ENCODE measurements at places on chromosomes 1 and 21. TPM values are rescaled to one million over a fixed set of nuclear protein-coding genes. Genes with fewer than 3 reads are reported as not detected.

- H3K4me3 ChIP-seq, result no peak overlapping the region
- no peak for DNase-seq
- H3K4me1 ChIP-seq, result no peaks in the 10 kb centered on the region
- peaks cover 4% of the 10 kb centered on the region for H3K36me3 ChIP-seq
These were observed 37.0 kb upstream of the ADGRL4 start for GRCh38 chr1:79043506-79043905.

- H3K4me1 ChIP-seq, result peaks cover 8% of the 10 kb centered on the region
- no peak overlapping the region for H3K4me3 ChIP-seq
- no peak overlapping the region for H3K27ac ChIP-seq
These were observed 52.7 kb downstream of the PKN2 start for GRCh38 chr1:88736633-88737248.

DNA sequence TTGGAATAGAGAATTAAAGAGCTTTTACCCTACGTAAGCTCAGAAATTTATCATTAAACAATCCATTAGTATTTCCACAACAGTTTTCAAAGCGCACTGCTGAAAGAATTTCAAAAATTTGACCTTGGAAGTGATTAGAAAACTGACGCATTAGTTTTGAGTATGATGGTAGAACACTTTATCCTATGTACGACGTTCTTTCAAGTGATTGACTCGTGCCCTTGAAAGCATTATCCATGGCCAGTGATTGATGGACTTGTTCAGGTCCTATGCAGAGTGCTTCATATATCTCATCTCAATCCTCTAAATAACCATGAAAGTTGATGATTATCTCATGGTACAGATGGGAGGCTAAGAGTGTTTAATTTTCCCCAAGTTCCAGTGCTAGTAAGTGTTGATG is 697.2 kb downstream of the USP25 start:
- no peaks in the 10 kb centered on the region for H3K36me3 ChIP-seq
- H3K27ac ChIP-seq, result no peak overlapping the region
- H3K4me3 ChIP-seq, result no peak overlapping the region
- no peaks in the 10 kb centered on the region for H3K27me3 ChIP-seq
- H3K4me1 ChIP-seq, result no peaks in the 10 kb centered on the region

DNA sequence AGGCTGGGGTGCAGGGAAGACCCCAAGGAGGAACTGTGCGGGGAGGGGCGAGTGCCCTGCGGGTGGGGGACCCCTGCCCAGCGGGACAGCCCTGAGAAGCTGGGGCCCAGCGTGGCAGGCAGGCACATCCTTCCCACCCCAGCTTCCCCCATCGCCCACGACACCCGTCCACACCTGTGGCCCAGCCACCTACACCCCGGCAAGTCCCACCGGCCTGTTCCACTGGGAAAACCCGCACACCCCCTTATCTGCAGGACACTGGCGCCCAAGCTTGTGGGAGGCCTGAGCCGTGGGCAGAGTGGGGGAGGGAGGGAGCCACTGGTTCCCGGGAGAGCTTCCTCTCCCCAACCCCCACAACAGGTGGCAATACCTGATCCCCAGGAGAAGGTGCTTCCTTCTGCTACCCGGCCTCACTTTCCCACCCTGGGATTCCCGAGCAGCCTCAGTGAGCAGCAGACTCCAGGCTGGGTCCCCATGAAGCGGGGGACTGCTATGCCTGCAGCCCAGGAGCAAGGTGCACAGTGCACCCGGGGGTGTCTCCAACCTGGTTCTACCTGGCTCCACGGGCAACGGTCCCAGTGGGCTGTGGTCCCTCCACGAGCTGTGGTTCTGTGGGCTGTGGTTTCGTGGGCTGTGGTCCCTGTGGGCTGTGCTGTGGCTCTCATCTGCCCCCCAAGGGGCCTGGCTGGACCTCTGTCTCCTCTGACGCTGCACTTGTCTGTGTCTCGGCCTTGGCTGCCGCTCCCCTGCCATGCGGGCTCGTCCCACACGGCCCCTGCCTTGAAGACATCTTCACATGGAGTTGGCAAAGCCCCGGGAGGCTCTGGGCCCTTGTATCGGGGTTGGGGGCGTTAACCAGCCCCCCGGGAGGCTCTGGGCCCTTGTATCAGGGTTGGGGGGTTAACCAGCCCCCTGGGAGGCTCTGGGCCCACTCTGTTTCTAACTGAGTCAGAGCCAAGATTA is 37.8 kb upstream of the POFUT2 start:
- H3K27ac ChIP-seq, result no peak overlapping the region
- no peak for DNase-seq
- H3K27me3 ChIP-seq, result no peaks in the 10 kb centered on the region
- no peak overlapping the region for H3K4me3 ChIP-seq

- H3K27me3 ChIP-seq, result no peaks in the 10 kb centered on the region
- no peak overlapping the region for H3K4me3 ChIP-seq
- H3K36me3 ChIP-seq, result no peaks in the 10 kb centered on the region
- DNase-seq, result no peak
- no peaks in the 10 kb centered on the region for H3K4me1 ChIP-seq
These were observed 114.4 kb downstream of the CNIH3 start for GRCh38 chr1:224730540-224730939.

The CD53 gene
- 0.15 TPM for total RNA-seq

The DISC1 gene
- 2.1 TPM for total RNA-seq

The ITLN1 gene
- not detected for total RNA-seq

The NCF2 gene
- total RNA-seq, result not detected

The AGRN gene
- 173 TPM for total RNA-seq

All from H9 (cell line).